ENCODE measurements at places on chromosomes 13 and 19. TPM values are rescaled to one million over a fixed set of nuclear protein-coding genes. Genes with fewer than 3 reads are reported as not detected.
A peak's percentile ranks its signal among the peaks of the same experiment; 100 is the strongest.

DNA sequence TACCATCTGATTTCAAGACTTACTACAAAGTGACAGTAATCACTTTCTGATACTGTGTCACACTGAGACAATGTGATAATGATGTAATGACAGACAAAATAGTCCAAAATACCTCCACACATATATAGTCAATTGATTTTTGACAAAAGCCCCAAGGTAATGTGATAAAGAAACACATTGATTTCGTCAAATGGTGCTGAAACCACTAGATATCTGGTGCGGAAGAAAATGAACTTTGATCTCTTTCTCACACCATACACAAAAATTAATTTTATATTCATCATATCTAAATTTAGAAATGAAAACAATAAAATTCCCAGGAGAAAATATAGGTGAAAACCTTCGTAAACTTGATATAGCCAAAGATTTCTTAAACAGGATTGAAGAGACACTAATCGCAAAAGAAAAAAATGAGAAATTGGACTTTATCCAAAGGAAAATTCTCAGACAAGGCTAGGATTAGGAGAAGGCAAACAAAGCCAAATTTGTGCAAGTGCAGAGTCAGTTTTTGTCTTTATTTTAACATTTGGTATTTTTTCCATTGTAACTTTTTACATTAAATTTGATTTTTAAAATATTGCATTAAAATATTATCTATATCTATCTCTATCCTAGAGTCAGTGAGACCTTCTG lies 739.9 kb downstream of the DIAPH3 start:
- no peak for DNase-seq

FCER2 gene
- not detected for total RNA-seq

- DNase-seq, result no peak
Observed at GRCh38 chr19:18059297-18059696, 27.4 kb downstream of the IL12RB1 start.

KISS1R gene
- total RNA-seq, result not detected

DNA sequence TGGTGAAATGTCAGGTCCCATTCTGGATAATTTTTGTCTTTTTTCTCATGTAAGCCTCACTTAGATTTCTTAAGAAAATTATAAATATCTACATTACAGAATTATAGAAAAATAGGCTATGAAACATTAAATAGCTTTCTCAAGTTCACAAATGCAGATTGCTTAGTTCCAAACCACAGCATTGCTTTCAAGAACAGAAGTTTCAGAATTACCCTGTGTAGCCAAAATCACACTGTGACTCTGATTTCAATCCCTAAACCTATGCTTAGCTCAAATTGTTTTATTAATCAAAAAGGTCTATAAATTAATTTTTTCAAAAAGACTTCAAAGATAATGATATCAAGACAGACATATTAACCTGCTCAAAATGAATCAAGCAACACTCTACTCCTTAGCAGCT lies 881.2 kb upstream of the PCDH20 start:
- no peak for DNase-seq

ZFP36 gene
- 70.1 TPM for total RNA-seq

DNA sequence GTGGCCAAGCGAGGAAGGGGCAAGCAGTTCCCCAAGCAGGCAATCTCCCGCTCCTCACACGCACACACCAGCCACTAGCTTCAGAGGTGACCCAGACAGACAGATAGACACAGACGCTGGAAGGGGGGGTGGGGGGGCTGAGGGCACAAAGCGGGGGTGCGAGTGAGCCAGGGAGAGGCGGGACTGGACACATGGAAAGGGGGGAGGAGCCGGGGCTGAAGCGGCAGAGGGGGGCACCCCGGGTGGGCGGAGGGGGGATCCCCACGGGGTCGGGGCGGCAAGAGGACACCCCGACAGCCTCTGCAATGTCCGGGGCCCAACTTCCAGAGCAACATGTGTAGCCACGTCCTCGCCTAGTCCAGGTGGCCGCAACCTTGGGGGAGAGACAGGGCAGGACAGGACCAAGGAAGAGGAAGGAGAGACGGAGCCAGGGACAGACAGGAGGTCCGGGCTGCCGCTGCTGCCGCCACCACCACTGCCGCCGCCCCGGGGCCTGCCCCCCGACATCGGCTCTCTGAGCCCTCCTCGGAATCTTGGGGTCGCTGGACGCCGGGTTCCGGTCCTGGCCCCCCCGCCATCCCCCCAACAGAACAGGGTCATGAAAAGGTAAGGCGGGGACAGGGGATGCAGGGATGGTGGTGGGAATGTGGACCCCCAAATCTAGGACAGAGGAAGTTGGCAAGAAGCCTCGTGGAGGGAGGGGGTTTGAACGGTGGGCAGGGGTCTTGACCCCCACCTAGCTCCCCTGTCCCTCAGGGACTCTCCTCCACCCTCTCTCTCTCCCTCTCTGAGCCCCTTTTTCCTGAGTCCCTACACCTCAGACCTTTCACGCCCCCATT lies 1.1 kb downstream of the GRIN2D start:
- no peak for DNase-seq

ZNF829 gene
- 3.2 TPM for total RNA-seq

- no peak for DNase-seq
Observed at GRCh38 chr13:112715210-112715609, 25.4 kb downstream of the ATP11A start.

CFAP97D2 gene
- total RNA-seq, result not detected

DNA sequence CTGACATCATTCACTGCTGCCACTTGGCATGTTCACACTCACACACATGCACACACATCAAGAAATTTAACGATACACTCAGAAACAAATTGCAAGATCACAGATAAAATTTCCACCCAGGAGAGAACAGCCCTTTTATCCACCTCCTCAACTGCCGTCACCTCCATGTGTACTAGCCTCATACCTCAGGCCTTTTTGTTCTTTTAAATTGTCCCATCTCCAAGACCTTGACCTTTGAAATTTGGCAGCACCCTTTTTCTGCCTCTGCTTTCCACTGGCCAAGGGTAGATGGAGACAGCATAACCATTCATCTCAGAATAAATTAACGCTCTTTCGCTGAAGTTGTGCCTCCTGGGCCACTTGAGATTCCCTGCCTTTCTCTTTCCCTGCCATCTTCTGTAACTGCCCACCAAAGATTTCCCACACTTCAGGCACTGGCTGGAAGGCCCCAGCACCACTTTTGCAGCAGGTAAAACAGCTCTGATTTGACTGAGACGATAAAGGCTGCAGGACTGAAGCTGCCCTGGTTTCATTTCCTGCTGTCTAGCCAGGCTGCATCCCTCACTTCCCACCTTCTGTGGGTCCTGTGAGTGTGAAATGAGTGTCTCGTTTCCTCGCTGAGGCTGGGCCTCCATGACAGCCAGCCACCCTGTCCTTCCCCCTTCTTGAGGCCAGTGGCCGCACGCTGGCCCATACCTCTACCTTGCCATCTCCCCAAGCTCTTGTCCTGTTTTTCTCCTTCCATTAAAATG lies 39.3 kb downstream of the MBNL2 start:
- DNase-seq, result no peak

DNA sequence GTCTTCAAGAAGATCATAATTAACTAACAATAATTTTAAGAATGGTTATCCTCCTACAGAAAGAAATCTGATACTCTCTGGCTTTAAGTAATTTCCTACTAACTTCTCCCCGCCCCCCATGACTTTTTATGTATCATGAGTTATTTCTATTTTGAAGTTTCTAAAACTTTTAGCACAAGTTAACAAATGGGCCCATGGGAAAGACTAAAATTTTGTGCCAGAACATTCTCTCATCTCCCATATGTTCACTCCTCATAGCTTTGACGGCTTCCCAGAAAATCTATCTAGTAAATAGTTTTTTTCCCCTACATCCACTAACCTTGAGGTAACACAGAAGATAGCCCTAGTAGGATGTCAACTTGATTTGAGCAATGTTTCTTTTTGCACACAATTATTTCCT lies 148.3 kb downstream of the POSTN start:
- no peak for DNase-seq

GRCh38 chr19:1470305-1471009 lies 8.6 kb downstream of the C19orf25 start:
- DNase-seq, result no peak

DNA sequence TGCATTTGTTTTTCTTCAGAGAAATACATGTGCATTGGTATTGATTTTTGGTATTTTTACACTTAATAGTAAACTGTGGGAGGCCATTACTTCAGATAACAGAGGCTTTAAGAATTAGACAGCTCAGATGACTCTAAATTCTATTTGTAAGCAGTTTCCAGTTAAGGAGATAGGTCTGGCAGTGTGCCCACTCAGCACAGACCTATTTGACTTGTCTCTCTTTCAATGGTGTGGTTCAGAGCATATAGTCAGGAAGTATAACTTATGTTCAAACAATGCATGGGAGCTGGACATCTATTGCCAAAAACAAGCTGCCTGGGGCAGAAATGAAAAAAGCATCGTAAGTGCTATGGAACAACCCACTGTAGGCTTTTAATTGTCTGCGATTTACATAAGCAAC lies 370.7 kb downstream of the HS6ST3 start:
- no peak for DNase-seq

ZNF793 gene
- total RNA-seq, result 3.3 TPM

DNA sequence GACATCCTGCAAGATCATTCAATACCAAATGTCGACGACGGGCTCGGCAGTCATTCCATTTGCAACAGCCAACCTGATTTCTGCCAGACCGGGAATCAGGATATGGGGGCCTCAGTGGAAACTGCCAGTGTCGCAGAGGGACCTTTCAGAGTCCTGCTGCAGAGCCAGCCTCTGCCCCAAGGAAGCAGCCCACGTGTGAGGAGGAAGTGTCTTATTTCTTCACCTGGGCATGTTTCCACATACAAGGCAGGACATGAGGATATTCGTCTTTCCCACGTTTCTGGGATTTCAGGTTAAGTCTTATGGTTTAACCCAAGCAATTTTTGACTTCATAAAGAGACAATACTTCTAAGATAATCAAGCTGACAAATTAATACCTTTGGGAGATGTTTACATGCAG lies 69.9 kb downstream of the ABCC4 start:
- no peak for DNase-seq

CEACAM20 gene
- not detected for total RNA-seq

DNA sequence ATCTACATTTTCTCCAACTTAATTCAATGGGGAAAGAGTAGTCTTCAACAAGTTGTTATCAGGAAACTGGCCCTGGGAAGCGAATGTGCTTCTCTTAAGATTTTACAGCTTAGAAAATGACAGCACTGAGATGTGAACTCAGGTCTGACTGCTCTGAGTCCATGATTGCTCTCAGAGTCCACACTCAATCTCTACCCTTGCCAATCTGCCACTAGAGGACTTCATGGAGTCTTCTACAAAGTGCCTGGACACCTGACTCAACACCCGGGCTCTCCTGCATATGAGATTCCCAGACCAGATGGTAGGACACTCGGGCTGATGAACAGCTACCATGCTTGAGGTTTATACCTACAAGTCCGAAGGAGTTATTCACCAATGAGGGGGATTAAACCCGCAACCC lies 74.8 kb downstream of the ABCC4 start:
- no peak for DNase-seq

ARHGAP45 gene
- 0.33 TPM for total RNA-seq

DNA sequence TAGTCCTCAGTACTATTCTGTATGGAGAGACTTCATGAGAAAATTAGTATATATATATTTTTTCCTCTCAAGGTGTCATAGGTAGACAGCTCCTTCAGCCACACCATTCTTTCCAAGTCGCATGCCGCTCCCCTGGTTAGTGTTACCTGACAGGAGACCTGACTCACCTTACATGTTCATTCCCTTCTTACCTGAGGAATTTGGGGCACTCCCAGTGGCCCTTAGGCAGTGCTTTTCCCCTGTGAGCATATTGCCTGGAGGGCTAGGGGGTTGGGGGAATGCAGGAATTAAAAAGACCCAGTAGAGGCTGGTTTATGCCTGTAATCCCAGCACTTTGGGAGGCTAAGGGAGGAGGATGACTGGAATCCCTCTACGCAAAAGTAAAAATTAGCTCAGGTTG lies 9.0 kb upstream of the ACTN4 start:
- no peak for DNase-seq

DNA sequence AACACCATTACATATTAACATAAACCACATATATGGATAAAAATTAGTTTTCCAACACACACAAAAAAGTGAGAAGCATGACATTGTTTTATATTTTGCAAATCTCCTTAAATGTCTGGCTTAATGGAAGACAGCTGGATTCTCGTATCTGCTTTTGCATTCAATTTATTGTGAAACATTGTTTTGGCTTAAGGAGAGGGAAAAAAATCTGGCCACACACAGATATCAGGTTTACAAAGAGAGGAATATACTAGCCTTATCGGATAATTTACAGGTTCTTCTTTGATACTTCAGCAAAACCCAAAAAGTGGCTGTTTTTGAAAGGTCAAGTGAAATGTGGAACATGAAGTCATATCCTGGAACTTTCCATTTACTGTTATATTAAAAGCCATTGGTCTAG lies 523.5 kb upstream of the ARGLU1 start:
- DNase-seq, result no peak

ZNF610 gene
- not detected for total RNA-seq

DNA sequence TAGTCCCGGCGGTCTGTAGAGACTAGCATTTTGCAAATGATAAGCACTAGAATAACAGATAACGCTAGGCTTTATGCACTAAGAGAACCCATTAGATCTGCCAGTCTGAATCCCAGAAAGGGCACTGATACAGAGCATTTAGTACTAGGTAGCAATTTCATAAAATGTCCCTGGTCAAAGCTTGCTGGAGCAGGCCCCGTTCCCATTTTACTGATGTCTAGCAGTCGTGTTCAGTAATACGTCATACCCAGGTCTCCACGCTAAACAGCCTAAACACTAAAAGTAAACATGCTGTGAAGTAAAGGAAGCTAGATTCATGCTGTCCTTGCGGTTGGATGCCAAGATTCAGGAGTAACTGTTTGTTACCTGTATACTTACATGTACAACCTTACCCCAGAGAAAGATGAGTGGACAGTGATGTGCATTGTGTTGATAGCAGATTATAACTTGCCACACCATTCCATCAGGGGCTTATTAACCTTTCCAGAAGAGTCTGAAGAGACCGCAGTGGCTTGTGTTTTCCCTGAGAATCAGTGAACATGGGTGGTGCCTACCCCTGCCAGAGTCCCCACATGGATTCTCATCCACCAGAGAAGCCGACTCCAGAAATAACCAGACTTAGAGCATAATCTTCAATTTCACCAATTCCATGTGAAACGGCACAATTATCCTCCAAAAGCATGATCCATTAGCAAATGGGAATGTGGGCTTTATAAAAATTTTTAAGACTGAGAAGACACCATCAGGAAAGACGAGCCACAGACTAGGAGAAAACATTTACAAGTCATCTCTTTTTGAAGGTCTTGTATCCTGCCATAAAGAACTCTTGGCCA lies 3.4 kb upstream of the RPS11 start:
- DNase-seq, result no peak

DNA sequence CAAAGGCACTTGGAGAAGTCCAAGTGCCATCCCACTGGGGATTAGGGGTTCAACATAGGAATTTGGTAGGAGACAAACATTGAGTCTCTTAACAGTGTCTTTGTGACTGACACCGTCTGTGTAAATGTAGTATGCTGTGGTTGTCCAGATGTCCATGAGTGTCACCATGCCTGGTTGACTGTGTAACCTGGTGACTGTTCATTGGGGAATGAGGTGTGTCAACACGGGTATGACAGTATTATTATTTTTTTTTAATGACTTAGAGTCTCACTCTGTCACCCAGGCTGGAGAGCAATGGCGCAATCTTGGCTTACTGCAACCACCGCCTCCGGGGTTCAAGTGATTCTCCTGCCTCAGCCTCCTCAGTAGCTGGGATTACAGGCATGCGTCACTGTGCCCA lies 16.2 kb downstream of the PKN1 start:
- DNase-seq, result peak; percentile 48

GRCh38 chr19:48568345-48568886 lies 16.4 kb downstream of the SULT2B1 start:
- DNase-seq, result peak; percentile 89
